Thoracic aorta (tissue), 2 donors: ENCODE measurements at places on chromosomes 4 and X. TPM values are rescaled to one million over a fixed set of nuclear protein-coding genes. Genes with fewer than 3 reads are reported as not detected.

Gene SCML2
- 0.81 TPM for total RNA-seq

GRCh38 chrX:103254171-103254824 is 657 bp downstream of the TCEAL8 start:
- no peak for DNase-seq

GRCh38 chr4:40721730-40722171 is 28.0 kb upstream of the NSUN7 start:
- no peak for DNase-seq

- DNase-seq, result no peak
These were observed 77.2 kb downstream of the ATP10D start for GRCh38 chr4:47562297-47562696.

DNA sequence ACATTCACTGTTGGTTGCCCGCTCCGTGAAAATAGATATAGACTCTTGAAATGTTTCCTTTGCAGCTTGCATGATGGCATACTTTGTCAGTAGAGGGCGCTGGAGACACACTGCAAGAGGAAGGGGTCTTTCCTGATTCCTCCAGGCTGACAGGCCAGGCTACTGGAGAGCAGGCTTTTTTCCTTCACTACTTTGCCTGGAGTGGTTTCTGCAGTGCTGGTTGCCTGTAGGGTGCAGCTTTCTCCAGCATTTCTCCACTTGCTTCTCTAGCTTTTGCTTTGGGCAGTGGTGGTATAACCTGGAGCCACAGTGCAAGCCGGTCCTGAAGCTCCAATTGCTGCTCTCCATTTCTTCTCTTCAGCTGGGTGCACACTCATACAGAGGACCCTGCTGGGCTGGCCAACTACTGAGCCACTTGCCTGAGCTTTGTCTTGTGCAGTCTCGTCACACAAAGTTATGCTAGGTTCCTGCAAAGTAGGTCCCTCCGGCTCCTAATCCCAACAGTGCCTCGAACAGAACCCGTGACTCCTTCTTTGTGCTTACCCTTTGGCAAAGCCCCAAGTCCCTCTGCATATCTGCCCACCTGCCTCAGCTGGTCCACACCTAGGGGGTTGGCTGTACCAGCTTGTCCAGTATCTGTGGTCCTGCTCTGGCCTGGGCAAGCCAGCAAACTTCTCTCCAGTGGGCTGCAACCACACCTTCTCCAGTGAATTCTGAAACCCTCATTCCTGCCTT is 46.3 kb downstream of the RASSF6 start:
- DNase-seq, result no peak
